ENCODE measurements at places on chromosomes 5 and 9.

DNA sequence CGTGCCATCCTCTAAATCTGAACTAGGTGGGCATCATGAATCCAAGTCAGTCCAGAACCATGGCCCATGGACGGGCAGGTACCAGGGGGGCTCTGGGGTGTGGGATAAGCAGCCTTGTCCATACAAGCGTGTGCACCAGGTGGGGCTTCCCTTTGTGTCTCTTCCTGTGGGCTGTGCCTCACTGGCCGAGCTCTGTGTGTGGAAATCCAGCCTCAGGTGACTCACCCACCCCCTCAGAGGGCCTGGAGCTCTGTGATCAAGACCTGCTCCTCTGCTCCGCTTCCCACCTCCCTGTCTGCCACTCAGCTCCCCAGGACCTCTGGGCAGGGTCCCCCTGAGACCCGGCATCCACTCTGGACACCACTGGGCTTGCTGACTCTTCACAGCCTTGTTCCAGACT is 33.0 kb downstream of the GADD45G start:
- DNase-seq: no peak

DNA sequence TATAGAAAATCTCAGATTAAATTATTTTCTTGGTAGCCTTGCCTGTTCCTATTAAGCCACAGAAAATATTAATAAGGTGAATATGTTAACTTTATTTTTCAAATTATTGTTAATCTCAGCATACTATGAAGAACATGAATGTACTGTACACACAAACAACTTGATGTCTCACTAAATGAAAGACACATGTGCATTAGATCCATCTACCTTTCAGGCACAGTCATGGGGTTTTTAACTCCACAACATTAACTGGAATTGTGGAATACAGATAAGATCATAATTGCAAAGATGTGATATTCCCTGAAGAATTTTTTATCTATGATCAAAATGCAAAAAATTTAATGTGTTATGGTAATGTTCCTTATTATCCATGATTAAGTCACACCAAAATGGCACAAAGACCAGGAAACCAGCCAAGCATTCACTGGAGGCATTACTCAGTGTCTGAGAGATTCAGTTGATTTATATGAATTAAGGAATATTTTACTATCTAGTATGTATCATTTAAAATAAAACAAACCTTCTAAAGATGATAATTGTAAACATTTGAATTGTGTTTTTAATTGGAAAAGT is 150.0 kb upstream of the VCAN start:
- DNase-seq: no peak

DNA sequence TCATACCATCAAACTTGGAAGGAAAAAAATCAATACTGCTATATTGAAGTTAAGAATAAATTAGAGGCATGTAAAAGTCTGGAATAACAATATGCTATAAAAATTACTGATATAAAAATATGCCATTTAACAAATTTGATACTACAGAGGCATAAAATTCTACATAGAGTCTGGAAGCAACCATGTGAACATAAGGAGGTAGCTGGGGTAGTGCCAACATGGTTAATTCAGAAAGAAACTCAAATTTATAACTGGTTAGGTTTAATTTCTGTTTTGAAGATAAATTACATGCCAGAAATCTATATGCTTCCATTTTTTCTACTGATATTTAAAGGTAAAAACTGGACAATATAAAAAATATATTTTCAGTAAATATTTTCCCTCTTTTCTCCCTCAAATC is 103.1 kb upstream of the NR4A3 start:
- no peak for DNase-seq

GRCh38 chr5:138032028-138032571 is 779 bp downstream of the FAM13B start:
- peak; percentile 80 for DNase-seq

DNA sequence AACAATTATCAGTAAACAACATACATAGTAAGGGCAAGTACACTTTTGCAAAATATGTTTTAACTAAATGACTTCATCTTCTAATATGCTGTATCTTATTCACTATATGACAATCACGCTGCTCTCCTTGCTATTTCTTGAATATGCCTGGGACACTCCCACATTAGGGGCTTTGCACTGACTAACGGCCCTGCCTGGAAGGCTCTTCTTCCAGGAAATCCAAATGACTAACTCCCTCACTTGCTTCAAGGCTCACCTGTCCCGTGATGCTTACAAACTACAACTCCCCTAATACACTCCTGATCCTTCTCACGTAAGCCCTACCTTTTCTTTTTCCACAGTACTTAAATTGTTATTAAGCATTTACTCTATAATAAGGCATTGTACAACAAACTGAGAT is 10.6 kb downstream of the ERP44 start:
- no peak for DNase-seq

- DNase-seq: no peak
Observed at GRCh38 chr5:131999041-131999440, 12.4 kb downstream of the ACSL6 start.

GRCh38 chr5:115657881-115658233 is 32.0 kb upstream of the TMED7 start:
- DNase-seq: no peak

GRCh38 chr5:35229076-35230037 is 930 bp downstream of the PRLR start:
- DNase-seq: no peak

- DNase-seq: no peak
Observed at GRCh38 chr5:102600964-102601363, 102.2 kb upstream of the SLCO6A1 start.

DNA sequence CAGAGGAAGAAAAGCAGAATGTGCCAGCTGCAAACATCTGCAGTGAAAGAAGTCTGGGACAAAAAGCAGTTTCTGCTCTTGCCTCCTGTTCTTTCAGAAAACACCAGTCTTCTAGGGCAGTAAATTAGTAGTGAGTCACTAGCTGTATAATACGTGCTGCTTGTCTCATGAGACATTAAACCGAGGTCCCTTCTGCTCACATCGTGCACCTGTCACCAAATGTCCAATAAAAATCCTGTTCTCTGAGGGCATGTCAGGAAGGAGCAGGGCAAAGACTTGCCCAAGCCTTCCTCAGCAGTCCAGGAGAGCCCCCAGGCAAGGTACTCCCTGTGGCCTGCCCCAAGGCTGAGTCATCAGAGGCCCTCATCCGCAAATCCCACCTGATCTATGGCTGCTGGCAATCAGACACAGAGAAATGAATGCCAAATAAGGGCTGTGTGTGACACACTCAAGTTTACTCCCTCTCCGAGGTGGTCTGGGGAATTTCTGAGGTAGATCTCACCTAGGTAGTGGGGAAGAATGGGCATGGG is 255.3 kb upstream of the SMARCA2 start:
- no peak for DNase-seq

DNA sequence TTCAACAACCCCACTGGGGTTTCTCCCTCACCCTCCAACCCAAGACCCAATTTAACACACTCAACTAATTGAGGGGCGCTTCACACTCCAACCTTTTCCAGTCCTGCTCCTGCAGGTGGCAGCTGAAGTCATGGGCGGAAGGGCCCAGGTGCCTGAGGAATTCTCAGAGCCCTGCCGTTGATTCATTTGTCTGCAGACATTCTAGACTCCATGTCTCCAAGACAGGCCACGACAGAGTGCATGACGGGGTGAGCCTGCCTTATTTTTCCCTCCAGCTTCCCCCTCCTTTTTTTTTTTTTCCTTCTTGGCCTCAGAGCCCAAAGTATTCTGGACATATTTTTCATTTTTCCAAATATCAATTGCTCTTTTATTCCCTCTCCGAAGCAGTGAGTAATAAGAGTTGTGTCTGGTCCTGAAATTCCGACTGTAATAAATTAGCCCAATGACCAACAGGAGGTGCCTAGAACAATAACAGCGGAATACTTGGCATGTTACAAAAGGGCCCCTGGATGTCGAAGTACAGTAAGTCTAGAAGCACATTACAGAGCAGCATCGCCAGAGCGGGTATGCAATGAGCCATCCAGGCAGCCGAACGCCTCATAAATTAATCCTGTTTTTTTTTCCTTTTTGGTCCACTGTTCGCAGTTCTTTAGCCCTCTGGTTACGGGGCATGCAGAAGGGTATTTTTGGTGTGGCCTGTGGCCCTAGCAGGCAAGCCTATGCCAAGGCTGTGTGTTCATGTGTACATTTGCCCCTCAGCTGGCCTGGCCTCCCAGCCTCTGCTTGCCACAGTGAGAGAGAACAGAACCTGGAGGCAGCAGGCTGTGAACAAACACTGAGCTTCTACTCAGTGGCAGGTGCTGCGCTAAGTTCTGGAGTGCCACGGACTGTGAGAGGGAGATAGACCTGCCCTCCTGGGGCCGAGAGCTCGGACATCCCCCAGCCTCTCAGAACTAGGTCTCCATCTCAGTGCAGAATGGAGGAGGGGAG is 8.6 kb upstream of the SMIM23 start:
- no peak for DNase-seq

- no peak for DNase-seq
Observed at GRCh38 chr9:82675102-82675501, 387.8 kb downstream of the RASEF start.

DNA sequence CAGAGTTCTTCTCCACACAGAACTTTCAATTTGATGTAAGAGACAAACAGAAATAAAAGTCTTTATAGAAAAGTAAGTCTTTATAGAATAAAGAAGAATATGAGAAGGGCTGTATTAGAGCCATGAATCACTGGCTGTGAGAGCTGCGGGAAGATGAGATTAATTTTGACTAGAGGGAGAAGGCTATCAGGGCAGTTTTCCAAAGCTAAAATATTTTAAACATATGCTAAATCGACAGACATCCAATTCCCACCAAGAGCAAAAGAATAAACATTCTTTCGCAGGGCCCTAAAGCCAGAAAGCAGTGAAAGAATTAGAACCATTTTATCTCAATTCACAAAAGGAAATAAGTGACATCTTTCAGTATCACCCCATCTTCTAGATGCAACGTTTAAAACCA is 208.3 kb upstream of the MAP3K1 start:
- no peak for DNase-seq

DNA sequence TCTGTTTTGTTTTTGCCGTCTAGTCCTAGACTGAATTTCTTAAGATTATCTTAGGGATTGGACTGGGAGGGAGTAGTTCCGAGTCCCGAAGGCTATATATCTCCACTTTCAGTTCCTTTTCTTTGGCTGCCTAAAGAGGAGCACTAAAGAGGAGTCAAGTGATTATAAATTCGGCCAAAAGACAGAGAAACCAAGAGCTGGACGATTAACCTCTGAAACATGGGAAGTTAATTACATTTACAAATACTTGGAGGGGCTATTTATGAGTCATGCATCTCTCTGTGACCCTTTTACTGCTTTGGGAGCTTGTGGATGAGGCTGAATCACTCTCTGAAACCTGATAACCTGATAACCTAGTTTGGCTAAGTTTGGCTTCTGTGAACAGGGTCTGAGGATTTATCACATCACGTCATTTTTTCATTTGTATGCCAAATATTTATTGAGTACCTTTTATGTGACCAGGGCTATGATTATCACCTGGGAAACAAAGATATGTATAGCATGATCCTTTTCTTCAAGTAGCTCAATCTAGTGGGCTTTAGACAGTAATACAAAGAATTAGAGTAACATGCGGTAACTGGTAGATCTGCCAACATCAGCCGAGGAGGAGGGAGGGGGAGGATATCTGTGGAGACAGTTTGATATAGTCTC is 180.9 kb downstream of the CD180 start:
- DNase-seq: no peak

GRCh38 chr9:97594381-97594921 is 38.7 kb downstream of the TSTD2 start:
- DNase-seq: no peak

DNA sequence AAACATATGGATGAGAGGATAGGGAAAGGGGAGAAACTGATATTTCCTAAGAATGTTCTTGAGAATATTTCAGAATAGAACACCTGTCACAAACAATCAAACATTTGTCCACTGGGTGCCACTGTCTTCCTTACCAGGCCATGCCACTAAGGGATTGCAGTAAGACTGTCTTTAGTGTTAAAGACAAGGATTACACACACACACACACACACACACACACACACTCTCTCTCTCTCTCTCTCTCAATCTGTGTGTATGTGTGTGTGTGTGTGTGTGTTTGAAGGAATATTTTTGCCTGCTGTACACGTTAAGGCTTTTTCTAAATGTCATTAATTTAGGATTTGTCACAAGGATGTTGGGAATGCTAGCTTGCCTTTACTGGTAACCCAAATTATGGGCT is 54.4 kb downstream of the CCDC192 start:
- DNase-seq: no peak

GRCh38 chr9:89807101-89807395 is 202.2 kb downstream of the GADD45G start:
- DNase-seq: no peak

DNA sequence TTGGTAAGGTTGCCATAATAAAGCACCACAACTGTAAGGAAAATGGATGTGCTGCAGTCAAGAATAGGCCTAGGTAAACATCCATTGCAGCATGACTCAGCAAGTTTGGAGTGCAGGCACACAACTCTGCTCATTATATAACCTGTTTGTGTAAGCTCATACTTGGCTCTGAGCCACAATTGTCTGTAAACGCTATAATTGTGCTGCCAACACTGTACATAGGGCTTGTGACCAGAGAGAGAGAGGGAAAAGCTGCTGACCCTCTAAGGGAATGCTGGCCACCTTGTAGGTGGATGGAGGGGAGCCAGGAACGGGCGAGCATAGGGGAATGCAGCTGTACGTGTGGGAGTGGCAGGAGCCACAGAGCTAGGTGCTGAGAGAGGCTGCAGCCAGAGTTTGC is 2186.5 kb upstream of the ACO1 start:
- DNase-seq: no peak

- DNase-seq: no peak
Observed at GRCh38 chr9:83724436-83724835, 16.7 kb upstream of the UBQLN1 start.

GRCh38 chr9:93575796-93576257 is 557 bp upstream of the PHF2 start:
- peak; percentile 52 for DNase-seq

- no peak for DNase-seq
Observed at GRCh38 chr9:21002040-21002439, 29.4 kb downstream of the HACD4 start.

DNA sequence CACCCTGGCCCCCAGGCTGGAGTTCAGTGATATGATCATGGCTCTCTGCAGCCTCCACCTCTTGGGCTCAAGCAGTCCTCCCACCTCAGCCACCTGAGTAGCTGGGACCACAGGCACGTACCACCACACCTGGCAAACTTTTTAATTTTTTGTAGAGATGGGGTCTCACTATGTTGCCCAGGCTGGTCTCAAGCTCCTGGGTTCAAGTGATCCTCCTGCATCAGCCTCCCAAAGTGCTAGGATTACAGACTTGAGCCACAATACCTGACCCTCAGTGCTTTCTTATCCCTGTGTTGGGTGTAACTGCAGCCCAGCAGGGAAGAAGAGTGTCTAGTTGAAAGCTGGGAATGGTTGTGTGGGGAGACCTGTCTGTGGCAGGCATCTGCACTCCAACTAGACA is 10.9 kb downstream of the PTPA start:
- DNase-seq: no peak

GRCh38 chr5:52709167-52709925 is 78.4 kb upstream of the ITGA1 start:
- no peak for DNase-seq

DNA sequence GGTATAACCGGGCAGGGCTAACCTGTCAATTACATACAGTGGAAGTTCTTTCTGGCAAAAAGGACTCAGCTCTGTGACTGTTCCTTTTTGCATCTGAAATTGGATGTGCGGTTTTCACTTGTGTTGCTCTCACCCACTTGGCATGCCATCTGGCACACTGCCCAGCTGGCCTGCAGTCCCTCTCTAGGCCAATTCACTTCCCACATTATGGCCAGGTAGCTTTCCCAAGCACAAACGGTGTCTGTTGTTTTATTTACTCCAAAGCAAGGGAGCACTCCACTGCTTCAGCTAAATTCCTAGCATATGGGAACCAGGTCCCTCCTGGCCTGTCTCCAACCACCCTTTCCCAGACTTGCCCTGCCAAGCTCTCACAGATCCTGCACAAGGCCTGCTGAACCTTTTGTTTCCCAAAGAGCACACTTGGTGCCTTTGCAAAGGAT is 132.5 kb downstream of the SEMA6A start:
- DNase-seq: no peak
